Occipital lobe (tissue), 3 donors: ENCODE measurements at places on chromosomes 7 and 10. TPM values are rescaled to one million over a fixed set of nuclear protein-coding genes. Genes with fewer than 3 reads are reported as not detected.

PARP12 gene
- total RNA-seq, result 3.0 TPM

HTRA1 gene
- total RNA-seq, result 58.5 TPM

CPXM2 gene
- total RNA-seq, result 0.16 TPM

AKR1C8 gene
- 0.78 TPM for total RNA-seq
